ENCODE measurements at places on chromosomes 13 and 19.
A peak's percentile ranks its signal among the peaks of the same experiment; 100 is the strongest.

DNA sequence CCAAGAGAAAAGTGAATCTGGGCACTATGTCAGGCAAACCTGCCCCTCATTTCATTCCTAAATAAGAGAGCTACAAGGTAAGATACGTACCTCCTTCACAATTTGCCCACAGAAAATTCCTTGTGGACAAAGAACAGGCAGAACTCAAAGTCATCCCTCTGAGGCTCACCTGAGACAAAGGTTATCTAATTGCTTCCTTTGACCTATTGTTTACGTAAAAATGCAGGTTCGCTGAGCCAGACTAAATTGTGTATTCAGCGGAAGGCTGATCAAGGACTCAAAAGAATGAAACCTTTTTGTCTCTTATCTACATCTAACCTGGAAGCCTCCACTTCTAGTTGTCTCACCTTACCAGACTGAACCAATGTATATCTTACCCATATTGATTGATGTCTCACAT lies 213.3 kb downstream of the POSTN start:
- no peak for DNase-seq

DNA sequence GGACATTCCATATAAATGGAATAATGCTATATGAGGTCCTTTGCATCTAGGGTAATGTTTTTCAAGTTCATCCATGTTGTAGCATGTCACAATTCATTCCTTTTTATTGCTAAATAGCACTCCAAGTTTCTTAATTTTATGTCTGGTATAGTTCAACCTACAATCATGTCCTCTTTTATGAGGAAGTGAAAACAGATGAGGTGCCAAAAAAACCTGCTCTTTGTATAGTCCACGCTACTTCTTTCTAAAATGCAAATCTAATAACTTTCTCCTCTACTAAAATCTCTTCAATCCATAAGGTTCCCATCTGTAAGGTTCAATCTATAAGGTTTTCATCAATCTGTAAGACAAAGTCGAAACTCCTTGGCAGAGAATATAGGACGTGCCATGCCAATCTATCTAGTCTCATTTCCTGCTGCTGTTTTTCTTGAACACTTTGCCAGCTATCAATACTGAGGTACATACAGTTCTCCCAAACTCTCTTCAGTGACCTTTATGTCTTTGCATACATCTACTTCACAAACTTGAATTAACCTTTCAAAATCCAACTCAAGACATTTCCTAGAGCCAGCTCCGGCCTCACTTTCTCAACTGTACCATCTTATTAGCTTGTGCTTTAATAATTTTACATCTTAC lies 33.7 kb downstream of the INTS6 start:
- no peak for DNase-seq

GRCh38 chr19:51637362-51637978 lies 7.3 kb upstream of the SIGLEC5 start:
- DNase-seq: no peak

DNA sequence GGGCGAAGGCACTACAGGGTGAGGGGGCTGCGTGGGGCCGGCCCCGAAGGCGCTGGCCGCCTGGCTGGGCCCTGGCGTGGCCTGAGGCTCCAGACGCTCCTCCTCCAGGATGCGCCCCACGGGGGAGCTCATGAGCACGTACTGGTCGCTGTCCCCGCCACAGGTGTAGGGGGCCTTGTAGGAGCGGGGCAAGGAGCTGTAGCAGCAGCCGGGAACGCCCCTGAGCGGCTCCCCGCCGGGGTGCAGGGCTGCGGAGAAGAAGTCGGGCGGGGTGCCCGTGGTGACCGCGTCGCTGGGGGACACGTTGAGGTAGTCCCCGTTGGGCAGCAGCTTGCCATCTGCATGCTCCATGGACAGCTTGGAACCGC lies 3.0 kb downstream of the IRS2 start:
- no peak for DNase-seq

- DNase-seq: no peak
These were observed 288.0 kb upstream of the MAB21L1 start for GRCh38 chr13:35764326-35765015.

- DNase-seq: no peak
These were observed 420.4 kb downstream of the EFNB2 start for GRCh38 chr13:106115081-106115480.

GRCh38 chr19:18307271-18307681 lies 15.6 kb downstream of the LSM4 start:
- DNase-seq: no peak

GRCh38 chr19:18294467-18294864 lies 13.0 kb upstream of the JUND start:
- peak; percentile 76 for DNase-seq

- DNase-seq: peak; percentile 75
These were observed 142.0 kb downstream of the ZNF737 start for GRCh38 chr19:20423381-20424197.

DNA sequence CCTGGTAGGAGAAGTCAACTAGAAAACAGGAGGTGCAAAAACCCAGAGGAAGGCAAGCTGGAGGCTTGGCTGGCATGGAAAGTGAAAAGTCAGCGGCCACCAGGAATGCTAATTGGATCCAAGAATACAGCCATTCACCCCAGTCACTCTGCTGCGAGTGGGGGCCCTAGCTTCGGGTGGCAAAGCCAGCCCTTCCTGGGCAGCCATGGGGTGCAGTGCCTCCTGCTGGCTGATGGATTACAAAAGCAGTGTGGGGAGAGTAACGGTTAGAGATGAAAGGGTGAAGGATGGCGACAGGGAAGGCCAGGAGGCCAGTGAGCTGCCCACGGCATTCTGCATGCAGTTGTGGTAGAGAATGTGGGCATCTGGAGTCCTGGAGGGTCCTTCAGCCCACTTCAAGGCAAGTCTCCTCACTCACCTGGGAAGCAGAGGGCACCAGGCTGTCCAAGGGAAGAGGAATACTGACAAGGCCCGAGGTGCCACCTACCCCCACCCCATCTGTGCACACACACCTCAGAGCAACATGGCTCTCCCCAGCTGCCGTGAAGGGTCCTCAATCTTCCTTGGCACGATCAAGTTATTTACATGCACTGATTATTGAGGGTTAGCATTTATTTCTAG lies 20.3 kb upstream of the EPHX3 start:
- no peak for DNase-seq

DNA sequence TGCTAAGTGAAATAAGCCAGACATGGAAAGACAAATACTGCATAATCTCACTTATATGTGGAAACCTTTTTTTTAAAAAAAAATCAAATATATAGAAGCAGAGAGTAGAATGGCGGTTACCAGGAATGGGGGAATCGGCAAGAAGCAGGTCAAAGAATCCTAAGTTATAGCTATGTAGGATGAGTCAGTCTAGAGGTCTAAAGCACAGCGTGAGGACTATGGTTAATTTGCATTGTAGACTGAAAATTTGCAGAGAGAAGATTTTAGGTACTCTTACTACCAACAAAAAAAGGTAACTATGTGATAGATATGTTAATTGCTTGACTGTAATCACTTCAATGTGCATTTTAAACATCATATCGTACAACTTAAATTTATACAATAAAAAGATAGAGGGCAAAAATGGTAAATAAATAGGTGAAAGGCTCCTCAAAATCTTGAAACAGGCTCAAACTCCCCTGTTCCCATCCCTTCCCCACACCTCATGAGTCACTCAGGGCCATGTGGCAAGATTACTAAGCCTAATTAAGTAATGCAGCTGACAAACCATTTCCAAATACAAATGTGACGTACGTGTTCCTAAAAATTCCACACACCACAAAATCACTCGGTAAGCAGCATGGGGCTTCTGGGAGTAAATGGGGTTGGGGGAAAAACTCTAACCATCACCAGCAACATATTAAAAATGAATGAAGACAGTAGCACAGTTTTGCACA lies 159.0 kb downstream of the USP12 start:
- DNase-seq: no peak

- DNase-seq: no peak
These were observed 261.8 kb downstream of the ABCC4 start for GRCh38 chr13:95039415-95039814.

- DNase-seq: no peak
These were observed 97.6 kb upstream of the SLITRK6 start for GRCh38 chr13:85896516-85897450.

DNA sequence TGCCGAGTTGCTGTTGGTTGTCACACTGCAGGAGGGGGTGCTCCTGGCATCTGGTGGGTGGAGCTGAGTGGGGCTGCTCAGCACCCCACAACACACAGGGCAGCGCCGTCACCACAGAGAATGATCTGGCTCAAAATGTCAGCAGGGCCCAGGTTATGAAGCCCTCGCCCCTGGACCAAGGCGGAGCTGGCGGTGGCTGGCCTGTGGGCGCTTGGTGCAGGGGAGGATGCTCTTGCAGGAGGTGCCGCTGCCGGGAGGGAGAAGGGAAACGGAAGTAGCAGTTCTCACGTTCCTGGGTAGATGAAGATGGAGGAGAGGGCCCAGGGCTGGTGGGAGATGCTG lies 14.2 kb upstream of the LENG8 start:
- no peak for DNase-seq

DNA sequence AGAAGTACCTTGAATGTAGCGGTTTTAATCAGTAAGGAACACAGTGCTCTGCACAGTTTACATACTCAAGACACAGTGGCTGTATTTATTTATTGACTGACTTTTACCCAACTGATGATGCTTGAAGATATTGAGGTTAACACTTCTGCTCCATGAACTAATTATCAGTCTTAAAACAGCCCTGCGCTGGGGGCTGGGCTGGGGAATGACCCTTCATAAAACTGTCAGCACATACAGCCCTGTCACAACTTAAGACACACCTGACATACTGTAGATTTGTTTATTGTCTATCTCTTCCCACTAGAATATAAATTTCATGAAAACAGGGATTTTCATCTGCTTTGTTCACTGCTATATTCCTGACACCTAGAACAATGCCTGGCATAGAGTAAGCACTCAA lies 10.8 kb downstream of the NEK5 start:
- DNase-seq: no peak

GRCh38 chr13:37446503-37446902 lies 152.1 kb downstream of the POSTN start:
- no peak for DNase-seq

GRCh38 chr13:93001866-93002461 lies 224.6 kb upstream of the GPC6 start:
- no peak for DNase-seq

- DNase-seq: no peak
These were observed 757 bp upstream of the LMNB2 start for GRCh38 chr19:2457394-2458037.

DNA sequence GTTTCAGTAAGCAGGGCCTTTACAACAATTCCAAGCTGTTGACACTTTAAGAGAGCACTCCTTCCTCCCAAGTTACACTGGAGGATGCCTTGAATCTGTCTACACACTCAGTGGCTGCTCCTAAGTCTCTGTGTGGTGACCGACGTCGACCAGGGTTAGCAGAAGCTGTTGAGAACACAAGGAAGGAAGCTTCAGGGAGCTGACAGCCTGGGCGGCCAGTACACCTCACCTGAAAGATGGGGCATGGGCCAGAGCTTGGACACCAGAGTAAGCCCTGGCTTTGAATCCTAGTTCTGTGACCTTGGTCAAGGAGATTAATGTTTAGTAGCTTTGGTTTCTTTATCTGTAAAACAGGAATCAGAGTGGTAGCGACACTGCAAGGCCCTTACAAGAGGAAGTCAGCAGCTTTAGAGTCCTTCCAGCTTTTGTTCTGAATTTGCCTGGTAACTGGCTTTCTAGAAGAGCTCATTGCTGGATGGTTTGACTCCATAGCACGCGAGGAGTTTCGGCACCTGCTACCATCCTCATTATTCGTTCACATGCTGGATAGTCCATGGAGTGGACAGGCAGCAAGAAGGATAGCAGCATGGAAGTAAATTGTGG lies 214.2 kb downstream of the FGF9 start:
- DNase-seq: no peak

- DNase-seq: no peak
These were observed at the start of gene SHISA7 for GRCh38 chr19:55443045-55443823. Gene SHISA7, minus strand, starts transcription at chr19:55443300. Its CDS starts 437 bp downstream, at chr19:55442863.

DNA sequence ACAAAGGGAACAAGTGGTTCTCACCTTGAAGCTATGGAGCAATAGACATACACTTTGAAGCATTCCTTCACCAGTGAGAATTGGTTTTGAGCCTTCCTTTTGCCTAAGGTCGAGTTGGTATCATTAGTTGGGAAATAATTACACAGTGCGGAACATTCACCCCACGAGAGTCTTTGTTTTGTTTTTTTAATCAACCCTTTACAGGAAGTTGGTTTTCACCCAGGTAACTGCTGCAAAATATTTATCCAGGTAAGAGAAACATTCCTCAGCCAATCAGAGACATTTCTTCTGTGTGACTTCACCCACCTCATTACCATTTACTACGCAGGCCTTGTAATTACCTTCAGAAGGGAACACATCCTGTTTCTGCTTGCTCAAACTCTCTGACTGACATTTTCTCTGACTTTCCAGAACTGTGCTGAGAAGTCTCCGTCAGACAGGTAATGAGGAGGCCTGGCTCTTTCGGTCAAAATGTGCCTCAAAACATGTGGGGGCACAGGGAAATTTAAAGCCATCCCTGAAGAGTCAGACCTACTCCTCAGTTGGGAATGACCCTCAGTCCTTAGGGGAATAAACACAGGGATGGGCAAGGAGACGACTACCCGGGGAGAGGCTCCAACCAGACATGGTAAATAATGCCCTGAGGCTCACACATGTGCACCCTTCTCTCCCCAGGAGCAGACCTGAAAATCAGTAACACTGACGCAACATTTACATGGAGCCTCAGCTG lies 22.7 kb upstream of the SERP2 start:
- DNase-seq: no peak

DNA sequence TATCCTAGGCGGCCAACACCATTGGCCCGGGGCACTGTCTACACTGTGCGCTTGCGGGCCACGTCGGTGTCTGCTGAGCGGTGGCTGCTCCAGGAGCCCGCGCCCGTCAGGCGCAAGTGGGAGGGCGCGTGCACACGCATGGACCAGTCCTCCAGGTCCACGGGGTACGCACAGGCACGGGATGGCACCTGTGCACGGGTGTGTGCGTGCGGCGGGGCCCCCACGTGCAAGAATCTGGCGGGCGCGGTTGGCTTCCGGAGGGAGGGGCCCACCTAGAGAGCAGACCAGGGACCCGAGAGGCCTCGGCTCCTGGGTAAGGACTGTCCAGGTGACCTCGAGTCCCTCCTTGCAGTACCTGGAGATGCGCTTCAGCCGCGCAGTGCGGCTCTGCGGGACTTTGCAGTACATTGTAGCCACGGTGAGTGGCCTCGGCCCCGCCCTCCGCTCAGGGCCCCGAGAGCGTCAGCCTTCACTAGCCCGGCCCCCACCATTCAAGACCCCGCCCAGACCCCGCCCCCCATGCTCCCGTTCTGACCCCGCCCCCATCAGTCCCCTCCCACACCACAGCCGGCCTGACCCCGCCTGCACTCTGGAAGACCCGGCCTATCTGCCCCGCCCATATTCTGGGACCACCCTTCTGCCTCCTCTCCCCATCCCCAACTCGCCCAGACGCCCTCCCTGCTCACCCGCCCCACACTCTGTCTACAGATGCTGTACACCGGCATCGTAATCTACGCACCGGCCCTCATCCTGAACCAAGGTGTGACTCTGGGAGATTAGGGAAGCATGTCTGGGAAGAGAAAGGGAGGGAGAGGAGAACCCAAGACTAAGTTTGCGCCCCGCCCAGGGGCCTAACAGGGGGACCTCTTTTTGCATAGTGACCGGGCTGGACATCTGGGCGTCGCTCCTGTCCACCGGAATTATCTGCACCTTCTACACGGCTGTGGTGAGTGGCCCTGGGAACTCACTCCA lies 2.3 kb downstream of the SLC5A5 start:
- DNase-seq: no peak

GRCh38 chr13:45540195-45540594 lies 75.3 kb downstream of the ERICH6B start:
- no peak for DNase-seq

- no peak for DNase-seq
These were observed 13.1 kb upstream of the HIF3A start for GRCh38 chr19:46283771-46284170.
